Hindlimb muscle (tissue), 1 donor: ENCODE measurements at places on chromosomes 16 and 17. TPM values are rescaled to one million over a fixed set of nuclear protein-coding genes. Genes with fewer than 3 reads are reported as not detected.

GRCh38 chr16:57426356-57426755, 20.8 kb downstream of the CIAPIN1 start:
- DNase-seq: no peak

GRCh38 chr16:11391576-11391975, 46.3 kb downstream of the RMI2 start:
- no peak for DNase-seq

DNA sequence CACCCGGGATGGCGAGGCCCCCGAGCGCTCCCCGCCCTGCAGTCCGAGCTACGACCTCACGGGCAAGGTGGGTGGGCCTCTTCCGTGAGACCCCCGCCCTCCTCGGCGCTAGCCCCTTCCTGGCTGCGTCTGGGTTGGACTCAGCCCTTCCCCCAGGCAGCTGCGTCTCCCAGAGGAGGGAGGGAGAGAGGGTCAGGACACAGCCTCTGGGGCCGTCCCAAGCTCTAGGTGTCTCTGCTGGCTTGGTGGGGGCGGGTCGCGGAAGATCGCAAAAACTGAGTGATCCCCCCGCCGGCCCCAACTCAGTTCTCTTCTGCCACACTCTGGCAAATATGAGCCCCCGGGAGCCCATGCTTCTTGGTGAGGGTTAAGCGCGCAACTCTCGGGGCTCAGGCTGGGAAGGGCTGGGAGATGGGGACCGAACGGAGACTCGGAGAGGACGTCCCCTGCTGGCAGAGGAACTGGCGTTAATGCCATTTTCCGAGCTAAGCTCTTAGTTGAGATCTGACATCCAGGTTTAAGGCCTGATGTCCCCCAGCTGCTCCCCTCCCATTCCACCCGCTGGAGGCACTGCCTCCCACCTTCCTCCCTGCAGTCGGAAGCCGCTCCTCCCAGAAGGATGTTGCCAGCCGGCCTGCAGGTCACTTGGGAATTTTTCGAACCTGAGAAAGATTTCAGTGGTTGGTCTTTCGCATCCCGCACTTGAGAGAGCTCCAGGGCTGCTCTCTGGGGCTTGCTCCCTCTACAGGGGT, 419 bp downstream of the RAB37 start:
- no peak for DNase-seq

The KRTAP2-2 gene
- not detected for polyA plus RNA-seq

GRCh38 chr17:36131421-36131820, 27.8 kb downstream of the CCL4 start:
- no peak for DNase-seq

The USP6 gene
- polyA plus RNA-seq: 21.0 TPM

GRCh38 chr17:75555679-75556153, 30.2 kb downstream of the LLGL2 start:
- no peak for DNase-seq
